Hepatocyte (in vitro differentiated cells): ENCODE measurements at places on chromosomes 12 and 14.

GRCh38 chr12:65277994-65278575 is 398 bp upstream of the MSRB3 start:
- DNase-seq = peak; percentile 7

- DNase-seq = no peak
These were observed 8.8 kb downstream of the ARHGAP5 start for GRCh38 chr14:32085845-32086383.

DNA sequence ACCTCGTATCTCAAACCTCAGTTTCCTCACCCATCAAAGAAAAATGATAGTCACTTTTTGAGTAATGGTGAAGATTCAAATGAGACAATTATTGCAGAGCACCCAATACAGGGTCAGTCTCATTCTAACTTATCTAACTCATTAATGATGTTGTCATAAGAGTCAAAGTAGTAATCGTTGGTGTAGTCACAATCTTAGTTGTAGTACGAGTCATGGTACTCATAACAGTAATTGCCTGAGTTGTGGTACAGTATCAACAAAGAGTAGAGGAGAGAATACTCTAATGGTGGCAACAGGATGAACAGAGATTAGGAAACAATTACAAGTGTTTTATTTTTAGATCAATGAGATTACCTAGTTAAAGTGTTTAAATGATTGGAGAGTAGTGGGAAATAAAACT is 93.6 kb upstream of the TMTC2 start:
- DNase-seq = no peak

- no peak for DNase-seq
These were observed 76.5 kb downstream of the TRMT5 start for GRCh38 chr14:60904381-60904780.

DNA sequence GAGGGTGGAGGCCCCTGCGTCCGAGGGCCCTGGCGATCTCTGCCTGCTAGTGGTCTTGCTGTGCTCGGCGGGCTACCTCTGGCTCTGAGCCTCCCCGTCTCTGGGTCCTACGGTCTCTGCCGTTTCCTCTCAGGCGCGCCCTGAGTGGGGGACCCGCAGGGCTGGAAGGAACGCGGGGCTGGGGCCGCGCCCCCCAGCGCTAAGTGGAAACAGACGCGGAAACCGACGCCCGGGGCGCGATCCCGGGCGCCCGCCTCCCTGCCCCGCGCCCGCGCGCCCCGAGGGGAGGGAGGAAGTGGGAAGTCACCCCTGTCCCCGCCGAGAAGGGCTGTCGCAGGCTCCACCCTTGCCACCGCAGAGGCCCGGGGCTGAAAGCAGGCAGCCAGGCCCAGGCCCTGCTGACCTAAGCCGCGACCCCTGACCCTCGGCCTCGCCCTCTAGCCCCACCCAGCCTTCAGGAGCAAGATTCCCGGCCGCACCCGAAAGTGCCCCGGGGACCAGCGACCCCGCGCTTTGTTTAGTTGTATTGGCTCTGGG is 831 bp downstream of the CRIP1 start:
- DNase-seq = no peak

GRCh38 chr12:74685385-74685784 is 147.8 kb downstream of the ATXN7L3B start:
- DNase-seq = peak; percentile 13

- DNase-seq = peak; percentile 72
These were observed 81.0 kb downstream of the ETV6 start for GRCh38 chr12:11730299-11731041.

- no peak for DNase-seq
These were observed 47.1 kb upstream of the PSMA6 start for GRCh38 chr14:35245051-35245450.

- no peak for DNase-seq
These were observed 61.8 kb downstream of the TSPAN9 start for GRCh38 chr12:3138941-3139511.

DNA sequence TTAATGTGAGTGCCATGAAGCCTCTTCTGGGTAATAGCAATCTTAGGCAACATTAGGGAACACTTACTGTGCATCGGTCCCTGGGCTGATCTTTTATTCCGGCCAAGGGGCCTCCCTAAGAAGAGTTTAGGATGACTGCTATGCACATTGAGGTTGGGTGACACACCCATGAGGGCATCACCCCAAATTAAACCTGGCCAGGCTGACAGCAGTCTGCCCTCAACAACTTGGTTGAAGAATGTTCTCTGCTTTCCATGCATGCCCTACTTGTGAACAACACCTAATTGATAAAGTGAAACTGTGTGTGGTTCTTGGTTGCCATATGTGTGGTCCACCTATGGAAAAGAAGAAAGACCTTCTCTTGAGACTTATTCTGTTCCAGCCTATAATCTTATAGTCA is 1098.0 kb downstream of the BCL11B start:
- DNase-seq = no peak

DNA sequence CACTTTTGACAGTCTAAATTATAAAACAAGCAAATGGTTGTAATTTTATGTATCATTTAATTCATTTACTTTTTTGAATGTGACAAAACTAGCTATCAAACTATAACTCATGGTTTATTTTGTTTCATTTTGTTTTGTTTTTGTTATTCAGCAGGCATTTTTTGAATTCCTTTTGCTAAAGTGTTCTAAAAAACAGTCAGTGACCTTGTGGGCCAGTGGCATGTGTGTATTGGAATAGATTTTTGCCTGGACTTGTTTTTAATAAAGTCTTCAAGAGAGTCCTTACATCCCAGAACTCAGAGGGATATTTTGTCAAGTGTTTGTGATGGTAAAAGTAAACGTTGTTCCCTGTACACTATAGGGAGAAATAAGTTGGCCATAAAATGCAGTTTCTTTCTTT is 369.7 kb upstream of the SYT1 start:
- no peak for DNase-seq

DNA sequence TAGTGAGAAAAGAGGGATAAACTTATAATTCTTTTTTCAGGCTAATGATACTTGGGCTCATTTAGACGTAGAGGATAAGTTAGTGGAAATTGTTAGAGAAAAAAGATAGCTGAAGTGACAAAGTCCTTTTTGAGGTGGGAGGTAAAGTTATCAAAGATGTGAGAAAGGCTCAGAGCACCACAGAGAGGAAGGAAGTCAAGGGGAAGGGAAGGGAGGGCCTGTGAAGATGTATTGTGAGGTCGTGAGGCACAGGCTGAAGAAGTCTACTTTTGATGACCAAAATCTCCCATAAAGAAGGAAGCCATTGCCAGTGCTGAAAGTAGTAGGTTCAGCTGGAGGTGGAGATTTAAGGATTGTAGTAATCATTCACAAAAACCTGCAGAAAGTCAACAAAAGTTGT is 19.4 kb upstream of the PTGDR start:
- DNase-seq = no peak

GRCh38 chr12:22272335-22273151 is 62.0 kb downstream of the ST8SIA1 start:
- DNase-seq = no peak

GRCh38 chr12:94074980-94075629 is 73.3 kb upstream of the PLXNC1 start:
- DNase-seq = peak; percentile 85

DNA sequence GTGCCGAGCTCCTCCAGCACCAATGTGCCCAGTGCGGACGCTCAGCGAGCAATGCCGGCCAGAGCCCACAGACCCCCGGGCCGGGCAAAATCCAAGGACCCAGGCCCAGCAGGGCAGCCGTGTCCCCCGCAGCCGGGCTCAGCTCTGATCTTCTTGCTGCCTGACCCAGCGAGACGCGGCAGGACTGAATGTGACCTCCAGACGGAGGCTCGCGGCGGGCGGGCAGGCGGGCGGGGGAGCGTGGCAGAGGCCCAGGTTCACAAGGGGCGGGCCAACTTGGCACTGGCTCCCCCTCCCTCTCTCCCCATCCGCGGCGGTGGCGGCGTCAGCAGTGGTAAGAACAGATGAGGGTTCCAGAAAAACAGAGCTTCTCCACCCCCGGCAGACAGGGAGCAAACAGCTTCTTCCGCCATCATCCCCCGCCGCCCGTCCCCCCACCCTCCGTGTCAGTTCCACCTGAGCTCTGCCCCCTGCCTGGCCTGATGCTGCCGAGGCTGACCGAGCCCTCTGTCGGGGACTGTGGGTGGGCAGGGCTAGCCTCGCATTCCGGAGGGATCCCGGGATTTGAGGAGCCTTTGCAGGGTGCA is 94.3 kb downstream of the RFLNA start:
- DNase-seq = peak; percentile 90
